ENCODE measurements at places on chromosomes 5 and 9.

DNA sequence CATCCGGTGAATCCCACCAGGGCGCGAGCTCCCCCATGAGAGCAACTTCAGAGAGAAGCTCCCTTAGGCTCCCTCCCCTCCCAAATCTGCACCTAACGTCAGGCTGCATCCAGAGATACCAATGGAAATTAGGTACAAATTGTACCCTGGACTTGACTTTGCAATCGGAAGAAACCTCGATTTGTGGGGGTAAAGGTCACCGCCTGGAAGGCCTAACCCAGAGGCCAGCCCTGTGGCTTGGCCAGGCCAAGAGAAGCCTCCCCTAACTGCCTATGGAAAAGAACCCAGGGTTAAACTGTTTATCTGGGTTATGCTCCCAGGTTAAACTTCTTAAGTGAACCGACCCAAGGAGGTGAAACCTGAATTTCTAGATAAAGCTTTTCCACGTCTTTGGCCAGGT is 80.4 kb downstream of the GTF3C4 start:
- DNase-seq: no peak

DNA sequence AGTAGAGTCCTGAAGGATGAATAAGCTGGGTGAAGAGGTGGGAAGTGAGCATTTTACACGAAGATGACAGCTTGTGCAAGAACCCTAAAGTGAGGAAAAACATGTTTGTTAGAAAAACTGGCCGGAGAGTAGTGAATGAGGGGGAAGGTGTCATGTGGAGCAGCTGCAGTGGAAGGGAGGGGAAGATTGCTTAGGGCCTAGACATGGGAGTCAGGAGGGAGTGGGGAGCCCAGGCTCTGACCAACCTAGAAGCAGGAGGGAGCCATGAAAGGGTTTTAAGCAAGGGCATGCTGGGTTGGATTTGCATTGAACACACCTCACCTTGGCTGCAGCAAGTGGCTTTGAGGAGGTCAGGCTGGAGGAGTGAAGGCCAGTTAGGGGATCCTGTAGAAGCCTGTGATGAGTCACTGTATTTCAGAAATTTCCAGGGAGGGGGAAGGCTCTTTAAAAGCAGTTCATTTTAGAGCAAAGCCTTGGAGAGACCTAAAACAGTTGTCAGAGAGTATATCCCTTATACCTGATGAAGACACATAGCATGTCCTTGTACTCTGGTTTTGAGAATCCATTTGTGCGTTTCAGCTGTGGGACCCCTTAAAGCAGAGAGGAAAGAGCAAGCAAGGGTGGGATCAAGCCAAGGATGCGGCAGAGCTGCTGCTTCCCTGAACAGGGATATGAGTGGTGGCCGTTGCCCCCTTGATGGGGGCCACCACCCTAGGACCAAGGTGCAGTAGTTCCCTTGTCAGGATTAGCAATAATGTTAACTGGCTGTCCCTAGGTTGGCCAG is 45.4 kb downstream of the ANGPTL2 start:
- DNase-seq: no peak

DNA sequence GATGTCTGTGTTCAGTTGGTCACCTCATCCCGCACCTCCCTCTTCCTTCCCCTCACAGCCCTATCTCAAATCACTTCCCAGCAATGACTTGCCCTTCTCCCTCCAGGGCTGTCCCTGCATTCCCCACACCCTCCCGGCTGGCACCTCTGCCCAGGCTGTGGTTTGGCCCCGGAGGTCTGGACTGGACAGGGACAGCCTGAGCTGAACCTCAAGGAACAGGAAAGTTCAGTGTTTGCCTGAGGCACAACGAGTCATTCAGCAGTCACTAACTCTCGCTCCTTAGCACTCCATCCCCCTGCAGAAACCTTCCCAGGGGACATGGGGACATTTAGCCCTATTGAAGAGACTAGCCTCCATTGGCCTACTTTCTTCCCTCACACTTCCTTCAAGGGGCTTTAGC is 58.3 kb upstream of the MAP3K1 start:
- DNase-seq: no peak

- no peak for DNase-seq
Measured at GRCh38 chr5:147169399-147169798, 65.4 kb upstream of the STK32A start.

DNA sequence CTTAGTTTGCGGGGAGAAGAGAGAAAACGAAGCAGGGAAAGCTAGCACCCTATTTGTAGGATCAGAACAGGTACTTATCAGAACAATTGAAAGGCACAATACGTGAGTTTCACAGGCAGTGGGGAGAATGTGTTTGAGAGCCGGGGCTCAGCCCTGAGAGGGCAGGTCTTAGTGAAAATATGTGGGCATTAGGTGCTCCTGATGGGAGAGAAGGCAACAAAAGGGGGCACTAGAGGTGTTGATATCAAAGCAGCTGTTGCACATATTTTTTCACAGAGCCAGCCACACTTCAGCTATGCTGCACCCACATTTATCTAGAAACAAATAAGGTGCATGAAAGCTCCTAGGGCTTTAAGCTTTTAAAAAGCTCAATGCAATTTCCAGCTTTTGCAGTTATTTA is 99.7 kb upstream of the MAN2A1 start:
- no peak for DNase-seq

DNA sequence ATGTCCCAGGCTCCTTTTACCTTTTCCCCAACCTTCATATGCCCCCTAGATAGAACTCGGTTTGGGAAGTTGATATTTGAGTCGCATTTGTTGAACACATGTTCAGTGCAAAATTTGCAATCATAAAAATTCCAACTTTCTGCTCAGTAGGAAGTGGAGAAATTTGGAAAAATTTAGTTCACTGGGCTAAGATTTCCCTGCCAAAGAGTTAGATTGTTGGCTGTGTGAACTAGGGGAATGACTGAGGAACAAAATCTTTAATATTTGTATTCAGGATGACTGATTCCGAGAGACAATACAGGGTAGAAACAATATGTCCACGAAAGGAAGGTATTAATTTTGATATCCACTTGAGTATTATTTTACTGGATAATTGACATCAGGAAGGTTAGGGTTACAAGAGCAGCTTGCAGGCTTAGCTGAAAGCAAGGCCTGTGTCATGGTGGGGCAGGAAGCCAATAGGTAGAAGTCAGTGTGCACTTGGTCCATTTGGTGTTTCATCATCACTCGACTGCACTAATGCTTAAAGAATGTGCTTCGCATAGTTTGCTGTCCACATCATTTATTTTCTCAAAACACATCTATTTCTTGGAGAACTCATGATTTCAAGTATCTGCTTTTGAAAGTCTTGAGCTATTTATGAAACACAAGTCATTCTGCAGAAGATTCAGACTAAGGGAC is 59.4 kb upstream of the GNA14 start:
- DNase-seq: no peak

DNA sequence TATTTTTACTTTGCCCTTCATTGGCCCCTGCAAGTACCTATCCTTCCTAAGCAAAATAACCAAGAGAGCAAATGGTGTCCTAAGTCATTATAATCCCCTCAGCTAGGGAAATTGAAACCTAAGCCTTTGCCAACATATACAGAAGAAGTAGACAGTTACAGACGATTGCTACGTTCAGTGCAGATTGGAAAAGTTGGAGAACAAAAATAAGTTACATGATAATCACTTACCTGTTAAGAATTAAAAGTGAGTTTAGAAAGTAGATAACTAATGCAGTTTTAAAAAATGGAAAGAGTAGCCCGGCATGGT is 244.8 kb downstream of the MPDZ start:
- DNase-seq: no peak

GRCh38 chr9:100409176-100409556 is 17.8 kb upstream of the MSANTD3 start:
- DNase-seq: no peak

- DNase-seq: no peak
Measured at GRCh38 chr5:59496524-59497134, 396.9 kb downstream of the PDE4D start.

- no peak for DNase-seq
Measured at GRCh38 chr9:129174724-129175514, 3.1 kb downstream of the IER5L start.

DNA sequence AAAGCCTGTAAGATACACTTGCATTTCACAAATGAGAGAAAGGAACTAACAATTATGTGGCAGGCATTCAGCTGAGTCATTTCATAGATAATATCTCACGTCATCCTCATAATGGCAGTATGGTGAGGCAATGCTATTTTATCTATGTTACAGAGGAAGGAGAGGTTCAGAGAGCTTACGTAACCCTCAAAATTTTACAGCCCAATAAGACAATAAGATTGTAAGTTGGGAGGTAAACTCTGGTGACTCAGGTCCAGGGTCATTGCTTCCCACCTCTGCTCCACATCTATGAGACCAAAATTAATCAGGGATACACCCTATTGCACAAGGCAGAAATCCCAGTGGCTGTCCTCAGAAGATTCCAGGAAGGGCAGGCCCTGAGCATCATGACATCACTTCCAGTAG is 309.7 kb downstream of the NSG2 start:
- no peak for DNase-seq

DNA sequence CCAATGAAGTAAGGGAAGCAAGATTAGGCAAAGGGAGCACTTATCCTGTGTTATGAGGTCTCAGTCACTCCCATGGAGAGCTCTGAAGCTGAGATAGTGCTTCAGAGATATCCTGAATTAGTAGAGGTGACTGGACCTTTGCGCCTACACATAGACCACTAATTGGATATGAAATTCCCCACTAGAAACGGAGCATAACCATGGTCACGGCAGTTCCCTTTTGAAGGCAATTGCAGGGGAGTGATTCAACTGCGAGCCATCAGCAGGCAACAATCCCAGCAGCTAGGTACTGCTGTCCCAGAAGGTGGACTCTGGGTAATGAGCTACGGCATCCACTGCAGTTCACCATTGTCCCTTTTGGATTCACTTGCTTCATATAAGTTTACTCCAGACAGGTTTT is 267.7 kb upstream of the RASA1 start:
- no peak for DNase-seq

Measured in T-helper 17 cell (primary cell).